ENCODE measurements at places on chromosomes 5 and 9.

- no peak for DNase-seq
Observed at GRCh38 chr5:107361945-107362344, 308.8 kb downstream of the EFNA5 start.

DNA sequence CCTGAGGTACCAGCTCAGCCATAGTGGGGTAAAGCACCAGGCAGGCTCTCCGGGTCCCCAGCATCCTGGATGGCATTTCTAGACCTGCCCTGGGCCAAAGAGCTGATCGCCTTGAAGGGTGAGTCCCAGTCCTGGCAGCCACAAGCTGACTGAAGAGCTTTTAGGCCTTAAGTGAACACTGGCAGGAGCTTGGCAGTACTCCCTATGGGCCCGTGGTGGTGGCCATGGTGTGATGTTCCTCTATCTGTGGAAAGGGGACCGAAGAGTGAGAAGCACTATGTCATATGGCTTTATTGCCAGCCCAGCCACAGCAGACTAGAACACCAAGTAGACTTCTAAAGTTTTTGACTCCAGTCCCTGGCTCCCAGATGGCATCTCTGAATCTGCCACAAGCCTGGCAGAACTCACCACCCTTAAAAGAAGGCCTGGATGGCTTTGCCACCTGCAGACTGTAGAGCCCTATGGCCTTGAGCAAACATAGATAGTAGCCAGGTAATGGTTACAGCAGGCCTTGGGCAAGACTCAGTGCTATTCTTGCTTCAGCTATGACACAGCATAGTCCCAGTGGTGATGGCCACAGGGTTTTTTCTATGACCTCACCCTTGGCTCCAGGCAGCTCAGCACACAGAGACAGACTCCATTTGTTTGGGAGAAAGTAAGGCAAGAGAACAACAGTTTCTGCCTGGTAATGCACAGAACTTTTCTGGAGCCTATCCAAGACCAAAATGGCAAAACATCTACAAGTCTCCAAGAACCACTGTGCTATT is 801.5 kb upstream of the DMAC1 start:
- DNase-seq = no peak

DNA sequence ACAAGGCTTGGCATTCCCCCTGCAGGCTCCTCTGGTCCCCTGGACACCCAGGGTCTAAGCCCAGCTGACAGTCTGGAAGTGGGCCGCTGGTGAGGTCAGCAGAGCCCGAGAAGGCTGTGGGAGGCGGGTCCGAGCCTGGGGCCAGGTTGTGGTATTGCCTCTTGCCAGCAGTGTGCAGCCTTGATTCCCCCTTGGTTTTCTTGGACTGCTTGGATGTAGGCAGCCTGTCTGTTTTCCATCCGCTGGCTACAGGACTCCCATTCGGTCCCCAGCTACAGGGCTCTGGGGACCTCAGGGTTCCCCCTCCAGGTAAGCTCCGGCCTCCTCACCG is 1.6 kb downstream of the AIF1L start:
- no peak for DNase-seq

DNA sequence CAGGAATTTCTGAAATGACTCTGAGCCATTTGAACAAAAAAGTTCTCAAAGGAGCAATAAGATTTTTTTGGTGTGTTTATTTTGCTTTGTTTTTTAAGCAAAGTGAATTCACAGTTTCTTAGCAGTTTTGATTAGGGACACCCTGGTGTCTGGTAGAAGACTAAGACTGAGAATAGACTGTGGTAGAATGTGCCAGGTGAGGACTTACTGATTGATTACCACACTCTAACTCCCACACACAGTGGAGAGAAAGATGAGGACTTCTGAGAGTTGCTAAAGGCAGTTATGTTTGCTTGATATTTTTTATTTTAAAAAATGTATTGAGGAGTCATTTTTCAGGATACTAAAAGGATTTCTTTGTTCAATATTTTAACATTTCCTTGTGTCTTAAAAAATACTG is 175.1 kb downstream of the CD180 start:
- DNase-seq = no peak

DNA sequence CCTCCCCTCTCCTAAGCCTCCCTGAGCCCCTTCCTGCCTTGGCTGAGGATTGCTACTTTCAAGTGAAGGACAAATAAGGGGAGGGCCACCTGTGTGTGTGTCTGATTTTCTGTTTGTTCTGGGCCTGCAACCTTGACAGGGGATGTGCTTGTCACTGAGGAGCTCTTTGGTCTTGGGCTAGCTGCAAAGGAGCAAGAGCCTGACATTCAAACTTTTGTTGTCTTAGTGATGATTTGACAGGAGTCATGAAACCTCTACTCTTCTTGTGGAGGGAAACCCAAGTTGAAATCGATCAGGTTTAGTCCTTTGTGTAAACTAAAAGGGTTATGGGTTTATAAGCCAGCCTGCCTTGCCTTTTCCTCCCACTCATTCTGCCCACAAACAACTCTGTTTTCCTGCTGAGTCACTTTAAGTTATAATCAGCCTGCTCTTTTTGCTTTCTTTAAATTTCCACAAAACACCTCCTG is 16.9 kb downstream of the CLTA start:
- DNase-seq = no peak

- DNase-seq = no peak
Observed at GRCh38 chr9:132216861-132217619, 55.2 kb downstream of the NTNG2 start.

- DNase-seq = no peak
Observed at GRCh38 chr5:165055476-165055875, 1550.1 kb downstream of the MAT2B start.

DNA sequence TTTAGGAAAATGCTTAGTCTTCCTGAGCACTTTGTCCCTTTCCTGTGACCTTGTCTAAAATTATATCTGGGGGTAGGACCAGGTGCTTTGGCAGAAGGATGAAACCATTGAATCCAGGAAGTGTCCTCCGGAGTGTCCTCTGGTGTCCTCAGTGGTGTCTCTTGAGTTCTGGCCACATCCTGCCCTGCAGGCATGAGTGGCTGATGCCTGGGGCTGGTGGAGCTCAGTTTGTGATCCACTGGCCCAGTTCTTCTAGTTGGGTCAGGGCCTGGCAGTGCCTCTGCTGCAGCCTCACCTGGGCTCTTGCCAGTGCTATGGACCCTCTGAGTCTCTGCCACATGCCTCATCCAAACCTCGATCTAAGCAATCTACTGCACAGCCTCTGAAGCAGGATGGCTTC is 14.4 kb upstream of the TMED7 start:
- DNase-seq = no peak

DNA sequence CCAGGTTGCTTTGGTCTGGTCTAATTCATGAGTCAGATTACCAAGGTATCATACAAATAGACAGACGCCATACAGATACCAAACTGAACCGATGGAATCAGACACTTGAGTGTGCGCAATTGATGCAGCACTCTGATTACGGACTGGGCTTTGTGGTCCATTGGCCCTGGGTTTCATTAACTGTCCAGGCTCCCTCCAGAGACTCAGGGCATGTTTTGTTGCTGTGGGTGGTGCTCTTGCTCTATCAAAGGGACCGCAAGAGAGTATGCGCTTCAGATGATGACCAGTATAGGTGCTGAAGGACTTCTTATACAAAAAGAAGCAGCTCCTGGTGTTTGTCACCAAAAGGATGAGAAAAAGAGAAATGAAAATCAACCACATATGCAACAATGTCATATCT is 36.9 kb upstream of the ANKRD55 start:
- DNase-seq = no peak

- no peak for DNase-seq
Observed at GRCh38 chr5:94407023-94407422, 211.4 kb downstream of the KIAA0825 start.

DNA sequence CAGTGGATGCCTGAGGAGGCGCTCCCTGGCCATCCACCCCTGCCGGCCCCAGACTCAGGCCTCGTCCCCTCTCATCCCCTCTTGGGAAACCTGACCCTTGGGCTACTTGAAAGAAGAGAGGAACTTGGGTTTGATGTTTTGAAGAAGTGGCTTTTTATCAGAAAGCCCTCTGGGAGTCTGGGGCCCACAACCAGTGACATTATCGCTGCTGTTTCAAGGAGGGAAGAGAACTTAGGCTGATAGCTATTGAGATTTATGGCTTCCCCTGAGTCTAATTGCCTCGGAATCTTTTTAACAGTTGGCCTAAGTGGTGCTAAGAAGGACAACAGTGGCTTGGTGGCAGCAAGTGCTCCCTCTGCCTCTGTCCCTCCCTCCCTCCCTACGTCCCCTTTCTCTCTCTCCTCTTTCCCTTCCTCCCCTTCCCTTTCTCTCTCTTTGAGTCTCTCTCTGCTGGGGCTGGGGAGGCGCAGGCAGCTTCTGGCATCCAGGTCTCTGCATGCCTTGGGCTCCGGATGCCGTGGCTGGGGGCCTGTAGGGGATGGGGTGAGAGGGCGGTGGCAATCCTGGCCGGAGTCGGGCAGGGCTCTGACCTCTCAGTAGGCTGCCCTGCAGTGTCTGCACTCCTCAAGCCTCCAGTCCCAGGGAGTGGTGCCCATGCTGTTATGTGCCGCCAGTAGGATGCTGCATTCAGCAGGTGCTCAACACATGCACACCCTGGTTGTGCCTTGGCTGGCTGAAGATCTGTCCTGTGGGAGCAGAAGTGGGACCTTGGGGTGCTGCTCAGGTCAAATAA is 49.6 kb upstream of the RXRA start:
- no peak for DNase-seq

- DNase-seq = peak; percentile 60
Observed at GRCh38 chr5:151150471-151151262, 6.9 kb downstream of the ANXA6 start.

GRCh38 chr5:14184725-14185124 is 41.6 kb downstream of the TRIO start:
- no peak for DNase-seq

DNA sequence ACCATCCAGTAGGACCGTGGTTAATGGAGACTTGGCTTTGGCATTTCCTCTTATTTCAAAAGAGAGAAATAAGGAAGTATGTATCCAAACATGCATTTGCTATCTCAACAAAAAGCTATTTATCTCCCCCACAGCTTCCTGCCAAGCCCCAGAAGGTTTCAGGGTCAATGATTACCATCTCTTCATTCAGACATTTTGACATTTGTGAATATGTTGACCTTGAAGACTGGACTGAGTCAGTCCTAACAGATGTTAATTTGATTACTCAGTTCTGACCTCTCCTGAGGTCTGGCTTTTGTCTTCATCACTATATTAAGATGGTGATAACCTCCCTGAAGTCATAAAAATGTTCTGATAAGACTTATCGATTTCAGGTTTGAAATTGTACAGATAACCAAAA is 479.4 kb downstream of the AGTPBP1 start:
- DNase-seq = no peak

- DNase-seq = no peak
Observed at GRCh38 chr5:151430731-151431130, 16.7 kb upstream of the SLC36A1 start.

GRCh38 chr9:125421591-125422181 is 160.1 kb downstream of the GAPVD1 start:
- no peak for DNase-seq

GRCh38 chr9:23567516-23568165 is 258.4 kb downstream of the ELAVL2 start:
- no peak for DNase-seq

DNA sequence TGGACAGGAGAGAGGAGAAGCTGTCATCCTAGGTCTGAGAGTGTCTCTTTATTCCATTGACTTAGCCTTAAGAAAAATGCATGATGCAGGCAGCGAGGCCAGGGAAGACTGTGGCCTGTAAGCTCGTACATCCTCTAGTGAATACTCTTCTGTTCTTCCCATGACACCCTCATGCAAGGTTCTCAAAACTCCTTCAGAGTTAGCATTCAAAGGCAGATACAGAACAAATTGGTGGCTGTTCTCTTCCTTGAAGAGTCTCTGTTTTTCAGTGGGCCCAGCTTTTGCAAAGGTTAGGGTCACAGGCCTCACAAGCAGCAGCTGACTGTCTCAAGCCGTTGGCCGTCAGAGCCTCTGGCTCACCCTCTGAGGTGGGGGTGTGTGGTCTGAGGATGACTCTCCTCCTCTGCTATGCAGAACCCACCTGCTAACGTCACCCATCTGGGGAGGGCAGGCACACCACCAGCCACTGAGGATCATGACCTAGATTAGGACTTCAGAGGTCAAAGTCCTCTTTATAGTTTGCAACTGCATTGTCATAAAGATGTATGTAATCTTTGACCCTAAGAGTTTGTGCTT is 15.1 kb downstream of the ADCY2 start:
- DNase-seq = no peak

- no peak for DNase-seq
Observed at GRCh38 chr5:124401476-124402143, 344.8 kb downstream of the ZNF608 start.

- no peak for DNase-seq
Observed at GRCh38 chr5:103487218-103487617, 75.4 kb downstream of the NUDT12 start.

Measured in stimulated activated CD8-positive, alpha-beta memory T cell treated with anti-CD3 and anti-CD28 coated beads, Interleukin-15, amount 100 ng/mL, for 48 hours (primary cell).